ENCODE measurements at places on chromosomes 4 and X.
A peak's percentile ranks its signal among the peaks of the same experiment; 100 is the strongest.

DNA sequence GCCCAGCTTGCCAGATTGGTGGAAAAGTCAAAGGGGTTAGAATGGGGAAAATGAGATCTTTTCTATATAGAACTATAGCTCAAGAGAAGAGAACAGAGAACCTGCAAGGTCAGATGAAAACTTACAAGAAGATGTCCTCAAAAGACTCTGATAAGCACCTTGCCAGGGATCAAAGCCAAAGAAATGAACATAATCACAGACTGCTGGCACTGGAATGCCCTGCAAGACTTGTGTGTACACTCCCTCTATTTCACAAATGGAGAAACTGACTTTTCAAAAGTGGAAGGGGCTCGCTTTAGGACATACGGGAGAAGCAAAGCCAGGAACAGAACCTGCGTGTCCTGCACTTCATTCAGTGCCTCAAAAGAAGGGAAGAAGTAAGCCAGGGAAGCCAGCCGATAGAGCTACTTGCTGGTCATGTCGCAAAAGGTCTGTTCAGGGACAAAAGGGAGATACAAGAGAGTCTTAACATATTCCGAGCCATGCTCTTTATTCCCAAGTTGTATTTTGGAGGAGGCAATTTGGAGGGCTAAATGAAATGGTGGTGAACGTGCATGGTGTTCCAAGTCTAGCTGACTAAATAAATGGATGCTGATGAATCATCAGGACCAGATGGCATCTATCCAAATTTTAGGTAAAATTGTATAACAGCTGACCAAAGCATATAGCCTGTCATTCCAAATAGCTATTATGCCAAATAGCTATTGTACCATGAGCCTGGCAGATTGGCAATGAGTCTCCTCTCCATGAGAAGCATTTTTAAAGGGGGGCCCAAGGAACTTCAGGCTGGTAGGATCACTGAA lies 175.6 kb upstream of the GPC4 start:
- no peak for DNase-seq

DNA sequence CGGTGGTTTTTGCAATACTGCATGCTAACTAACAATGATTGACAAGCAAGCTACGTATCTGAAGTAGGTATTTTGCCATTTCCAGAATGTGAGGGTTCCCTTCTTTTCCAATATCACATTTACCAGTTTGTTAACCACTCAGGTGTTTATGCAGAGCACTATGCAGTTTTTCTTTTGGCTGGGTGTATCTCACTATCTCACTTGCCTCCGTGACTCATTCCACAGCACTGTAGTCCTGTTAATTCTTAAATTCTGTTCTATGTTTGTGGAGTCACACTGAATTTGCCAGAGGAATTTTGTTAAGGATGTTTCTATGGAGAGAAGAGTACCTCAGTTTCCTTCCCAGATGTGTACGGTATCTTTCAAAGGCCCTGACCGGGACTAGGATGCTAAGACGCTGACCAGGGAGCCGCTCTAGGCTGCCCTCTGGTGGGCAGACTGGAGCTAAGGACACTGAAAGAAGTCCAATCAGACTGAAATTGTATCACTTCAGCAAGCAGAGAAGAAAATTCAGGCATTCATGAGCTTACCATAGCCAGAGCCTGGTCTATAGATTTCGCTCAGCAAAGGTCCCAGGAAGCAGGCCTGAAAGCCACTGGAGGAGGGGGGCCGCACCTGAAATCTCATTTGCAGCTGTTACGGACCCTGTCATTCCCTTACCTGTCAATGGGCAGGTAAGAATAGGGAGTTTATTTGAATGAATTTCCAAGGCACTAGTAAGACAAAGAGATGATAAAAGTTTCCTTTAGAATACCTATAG lies 388.4 kb upstream of the SPOCK3 start:
- peak; percentile 2 for DNase-seq

- DNase-seq, result no peak
These were observed 8.7 kb downstream of the SFRP2 start for GRCh38 chr4:153780221-153780620.

DNA sequence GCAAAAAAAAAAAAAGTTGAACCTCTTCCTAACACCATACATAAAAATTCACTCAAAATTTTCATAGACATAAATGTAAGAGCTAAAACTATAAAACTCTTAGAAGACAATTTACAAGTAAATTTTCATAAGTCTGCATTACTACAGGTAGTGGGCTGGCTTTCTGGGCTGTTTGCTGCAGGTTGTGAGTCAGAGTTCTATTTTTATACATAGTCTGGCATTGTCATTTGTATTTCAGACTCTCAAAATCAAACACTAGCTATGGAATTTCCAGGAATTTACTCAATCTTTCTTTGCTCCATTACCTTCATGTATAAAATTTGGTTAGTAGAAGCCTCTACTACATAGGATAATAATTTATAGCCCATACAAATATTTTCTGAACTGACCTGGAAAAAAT lies 227.2 kb downstream of the COX18 start:
- no peak for DNase-seq

Data from AG04449 (cell line).